ENCODE measurements at places on chromosomes 5 and 9. TPM values are rescaled to one million over a fixed set of nuclear protein-coding genes. Genes with fewer than 3 reads are reported as not detected.
A peak's percentile ranks its signal among the peaks of the same experiment; 100 is the strongest.

DNA sequence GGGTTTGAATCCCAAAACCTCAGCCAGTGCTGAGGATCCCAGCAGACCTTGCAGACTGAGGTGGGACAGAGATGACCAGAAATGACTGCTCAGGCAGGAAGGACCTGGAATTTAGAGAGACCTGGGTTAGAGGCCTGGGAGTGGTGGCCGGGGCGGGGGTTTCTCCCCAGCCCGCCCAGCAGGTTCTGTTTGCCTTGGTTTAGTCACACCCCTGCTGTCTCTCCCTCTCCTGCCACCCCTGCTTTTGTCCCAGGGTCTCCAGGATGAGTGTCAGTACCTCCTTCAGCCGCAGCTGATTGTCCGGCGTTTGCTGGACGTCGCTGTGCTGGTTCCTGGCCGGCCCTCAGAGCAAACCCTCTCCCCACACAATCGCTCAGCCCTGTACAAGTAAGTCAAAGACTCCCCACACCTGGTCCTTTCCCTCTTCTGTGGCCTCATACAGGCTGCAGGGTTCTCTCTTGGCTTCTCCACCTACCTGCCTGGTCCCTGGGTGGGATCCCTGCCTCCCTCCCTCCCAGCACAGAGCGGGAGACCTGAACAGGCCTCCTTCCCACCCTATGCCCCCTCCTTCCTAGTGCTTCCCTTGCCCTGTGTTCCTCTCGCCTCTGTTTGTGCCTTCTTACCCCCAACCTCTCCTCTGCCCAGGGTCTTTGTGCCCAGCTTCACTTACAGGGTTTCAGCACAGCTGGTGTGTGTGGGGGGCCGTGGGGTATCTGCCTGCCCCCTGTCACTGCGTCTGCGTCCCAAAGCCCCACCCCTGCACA lies 12.0 kb downstream of the TMEM8B start:
- no peaks in the 10 kb centered on the region for H3K4me1 ChIP-seq
- no peak overlapping the region for H3K4me3 ChIP-seq
- H3K27me3 ChIP-seq = no peaks in the 10 kb centered on the region
- H3K36me3 ChIP-seq = no peaks in the 10 kb centered on the region
- no peak overlapping the region for H3K27ac ChIP-seq
- DNase-seq = peak; percentile 25

The IQGAP2 gene
- 11.8 TPM for total RNA-seq

- no peaks in the 10 kb centered on the region for H3K27me3 ChIP-seq
- no peaks in the 10 kb centered on the region for H3K36me3 ChIP-seq
- no peaks in the 10 kb centered on the region for H3K4me1 ChIP-seq
- H3K4me3 ChIP-seq = no peak overlapping the region
Measured at GRCh38 chr5:98397081-98397480, 376.4 kb upstream of the RGMB start.

DNA sequence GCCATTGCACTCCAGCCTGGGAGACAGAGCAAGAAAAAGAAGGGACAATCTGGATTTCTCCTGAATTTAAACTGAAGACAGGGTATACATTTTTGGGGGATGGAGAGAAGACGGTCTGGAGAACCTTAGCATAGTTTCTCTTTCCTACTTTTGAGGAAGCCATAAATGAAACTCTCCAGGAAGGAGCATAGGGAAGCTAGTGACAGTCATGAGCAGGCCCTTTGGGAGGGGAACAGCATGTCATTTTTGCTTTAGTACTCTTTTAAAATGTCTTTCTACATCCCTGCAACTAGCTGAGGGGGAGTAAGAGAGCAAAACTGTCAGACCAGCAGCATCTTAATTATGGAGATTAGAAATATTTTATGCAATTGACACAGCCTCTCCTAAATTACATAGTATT lies 8.2 kb upstream of the SLC44A1 start:
- H3K4me3 ChIP-seq = no peak overlapping the region
- no peak for DNase-seq
- H3K4me1 ChIP-seq = no peaks in the 10 kb centered on the region
- H3K27me3 ChIP-seq = no peaks in the 10 kb centered on the region
- no peaks in the 10 kb centered on the region for H3K36me3 ChIP-seq

DNA sequence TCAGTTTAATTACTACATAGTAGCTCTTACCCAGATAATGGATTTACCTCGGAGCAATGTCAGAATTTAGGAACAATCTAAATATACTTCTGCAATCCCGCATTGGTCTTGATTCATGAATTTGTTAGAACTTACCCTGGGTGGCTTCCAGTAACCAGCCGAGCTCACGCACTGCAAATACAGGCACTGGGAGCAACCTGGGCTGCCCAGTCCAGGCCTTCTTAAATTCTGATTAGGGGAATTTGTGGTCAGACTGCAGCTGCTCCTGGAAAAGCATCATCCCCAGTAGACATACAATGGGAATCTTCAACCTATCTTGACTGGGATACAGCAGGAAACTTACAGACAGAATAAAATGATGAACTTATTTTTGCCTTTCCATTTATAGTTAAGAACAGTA lies 270.3 kb downstream of the SPOCK1 start:
- no peak for DNase-seq
- H3K4me1 ChIP-seq = no peaks in the 10 kb centered on the region
- no peaks in the 10 kb centered on the region for H3K27me3 ChIP-seq
- H3K27ac ChIP-seq = no peak overlapping the region
- H3K4me3 ChIP-seq = no peak overlapping the region
- no peaks in the 10 kb centered on the region for H3K36me3 ChIP-seq

The CAMK4 gene
- total RNA-seq = 1.7 TPM

The ADAMTSL1 gene
- 19.0 TPM for total RNA-seq
